Activated CD4-positive, alpha-beta T cell treated with anti-CD3 and anti-CD28 coated beads for 36 hours (primary cell): ENCODE measurements at places on chromosomes 1 and 21.

DNA sequence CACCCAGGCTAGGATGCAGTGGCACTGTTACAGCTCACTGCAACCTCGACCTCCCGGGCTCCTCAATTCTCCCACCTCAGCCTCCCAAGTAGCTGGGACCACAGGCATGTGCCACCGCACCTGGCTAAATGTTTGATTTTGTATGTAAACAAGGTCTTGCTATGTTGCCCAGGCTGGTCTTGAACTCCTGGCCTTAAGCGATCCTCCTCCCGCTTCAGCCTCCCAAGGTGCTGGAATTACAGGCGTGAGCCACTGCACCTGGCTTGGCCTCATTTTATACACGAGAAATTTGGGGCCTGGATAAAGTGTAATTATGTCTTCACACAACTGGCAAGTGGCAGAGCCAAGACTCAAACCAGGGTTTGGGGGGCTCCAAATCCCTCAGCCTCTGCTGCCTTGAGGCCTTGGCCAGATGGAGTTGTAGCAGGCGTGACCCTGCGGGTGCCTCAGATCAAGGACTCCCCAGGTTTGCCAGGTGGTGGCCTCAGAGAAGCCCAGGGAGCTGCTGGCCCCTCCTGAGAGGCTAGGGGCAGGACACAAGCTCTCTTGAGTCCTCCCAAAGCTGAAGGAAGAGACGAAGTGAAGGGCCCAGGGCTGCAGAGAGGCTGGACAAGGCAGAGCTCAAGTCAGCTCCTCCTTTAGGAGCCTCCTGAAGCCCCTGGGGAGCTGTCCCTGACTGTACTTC, 61.7 kb downstream of the MDM4 start:
- no peak for DNase-seq

GRCh38 chr1:158559696-158560095, 5.5 kb upstream of the OR6Y1 start:
- DNase-seq: no peak

- no peak for DNase-seq
These were observed 56.5 kb upstream of the ADAR start for GRCh38 chr1:154664331-154665002.

- no peak for DNase-seq
These were observed 560.5 kb downstream of the KIF26B start for GRCh38 chr1:245715291-245715701.

DNA sequence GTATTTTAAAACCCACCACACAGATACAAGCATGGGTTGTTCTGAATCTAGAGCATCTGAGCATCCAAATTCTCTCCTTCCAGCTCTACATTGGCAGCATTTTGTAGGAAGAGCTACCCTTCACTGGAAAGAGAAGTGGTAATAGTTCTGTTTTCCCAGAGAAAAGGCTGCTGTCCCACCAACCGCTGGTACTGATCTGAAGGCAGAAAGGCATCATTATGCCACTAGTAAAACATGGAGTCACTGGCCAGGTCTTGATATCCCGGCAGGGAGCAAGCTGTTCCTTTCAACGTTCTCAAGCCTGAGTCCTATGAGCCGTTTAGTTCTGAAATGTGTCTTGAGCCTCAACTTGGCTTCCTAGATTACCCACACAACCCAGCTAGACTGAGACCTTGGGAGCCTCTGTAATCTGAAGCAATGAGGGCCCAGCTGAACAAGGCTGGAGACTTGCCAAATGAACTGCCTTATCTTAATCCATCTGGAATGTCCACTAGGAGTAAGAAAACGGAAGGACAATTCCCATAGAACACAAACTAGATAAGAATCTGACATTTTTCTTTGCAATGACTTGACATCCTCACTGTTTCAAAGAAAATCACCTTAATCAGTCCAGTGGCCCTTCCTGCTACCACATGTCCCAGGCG, 116.8 kb downstream of the KCNH1 start:
- no peak for DNase-seq

DNA sequence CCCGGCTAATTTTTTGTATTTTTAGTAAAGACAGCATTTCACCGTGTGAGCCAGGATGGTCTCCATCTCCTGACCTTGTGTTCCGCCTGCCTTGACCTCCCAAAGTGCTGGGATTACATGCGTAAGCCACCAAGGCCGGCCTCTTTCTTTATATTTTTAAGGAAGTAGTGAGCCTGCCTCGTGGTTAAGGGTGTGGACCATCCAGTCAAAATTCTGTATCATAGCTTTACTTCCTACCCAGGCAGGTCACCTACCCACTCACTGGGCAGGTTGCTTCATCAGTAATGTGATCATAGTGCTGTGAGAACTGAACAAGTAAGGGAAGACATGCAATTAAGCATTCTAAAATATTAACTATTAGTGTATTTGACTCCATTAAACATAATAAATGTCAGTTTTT, 8.1 kb upstream of the ACOT7 start:
- DNase-seq: no peak

DNA sequence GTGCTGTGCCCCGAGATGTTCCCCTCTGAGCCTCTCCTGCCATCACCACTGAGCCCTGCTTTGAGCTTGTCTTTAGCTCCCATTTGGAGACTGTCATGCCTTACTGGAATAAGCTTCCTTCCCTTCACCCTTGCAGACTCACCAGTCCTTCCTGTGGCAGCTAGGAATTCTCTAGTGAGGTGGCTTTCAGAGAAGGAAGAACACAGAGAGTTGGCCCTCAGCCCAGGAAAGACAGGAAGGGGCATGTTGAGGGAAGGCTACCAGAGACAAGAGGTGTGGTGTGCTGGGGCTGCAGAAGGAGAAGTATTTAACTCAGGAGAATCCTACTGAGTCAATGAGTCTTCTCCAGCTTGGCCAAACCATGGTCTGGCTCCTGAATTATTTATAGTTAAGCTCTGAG, 76.3 kb downstream of the UCK2 start:
- no peak for DNase-seq

GRCh38 chr1:1380860-1381259, 5.9 kb upstream of the AURKAIP1 start:
- no peak for DNase-seq

DNA sequence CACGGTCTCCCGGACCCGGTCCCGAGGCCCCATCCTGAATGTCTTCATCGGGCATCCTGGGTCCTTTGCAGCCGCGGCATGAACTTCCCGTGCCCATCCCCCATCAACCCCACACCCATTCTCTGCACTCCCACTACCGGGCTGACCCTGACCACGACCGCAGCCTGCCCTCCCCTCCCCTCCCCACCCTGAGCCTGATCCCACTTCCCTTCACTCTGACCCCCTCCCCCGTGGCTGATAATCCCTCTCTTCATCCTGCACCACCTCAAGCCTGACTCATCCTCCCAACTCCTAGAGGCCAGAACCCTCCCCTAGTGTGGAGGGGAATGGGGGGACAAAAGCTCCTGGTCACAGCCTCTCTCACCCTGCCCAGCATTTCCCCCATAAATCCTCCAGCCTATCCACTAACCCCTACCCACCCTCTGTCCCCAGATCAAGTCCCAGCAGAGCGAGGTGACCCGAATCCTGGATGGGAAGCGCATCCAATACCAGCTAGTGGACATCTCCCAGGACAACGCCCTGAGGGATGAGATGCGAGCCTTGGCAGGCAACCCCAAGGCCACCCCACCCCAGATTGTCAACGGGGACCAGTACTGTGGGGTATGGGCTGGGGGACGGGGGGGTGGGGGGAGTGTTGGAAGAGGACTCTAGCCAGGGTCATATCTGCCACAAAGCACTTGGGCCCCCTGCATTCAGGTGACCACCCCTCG, 602 bp downstream of the SH3BGRL3 start:
- DNase-seq: peak; percentile 47

- no peak for DNase-seq
These were observed 82.8 kb downstream of the MIS18A start for GRCh38 chr21:32196001-32196400.

DNA sequence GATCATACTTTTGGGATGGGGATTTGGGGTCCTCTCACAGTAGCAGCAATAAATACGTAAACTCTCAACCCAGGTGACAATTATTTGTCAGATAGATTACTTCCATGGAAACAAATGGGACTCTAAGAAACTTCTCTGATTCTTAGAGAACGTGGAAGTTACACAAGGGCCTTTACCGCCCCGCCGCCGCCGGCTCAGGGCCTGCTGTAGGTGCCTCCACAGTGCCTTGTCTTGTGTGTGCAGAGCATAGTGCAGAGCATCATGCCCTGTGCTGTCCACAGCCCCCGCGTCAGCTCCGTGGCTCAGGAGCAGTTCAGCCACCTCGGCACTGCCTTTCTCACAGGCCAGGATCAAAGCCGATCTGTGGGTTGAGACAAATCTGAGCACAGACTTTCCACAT, 11.0 kb downstream of the ANKRD35 start:
- no peak for DNase-seq

DNA sequence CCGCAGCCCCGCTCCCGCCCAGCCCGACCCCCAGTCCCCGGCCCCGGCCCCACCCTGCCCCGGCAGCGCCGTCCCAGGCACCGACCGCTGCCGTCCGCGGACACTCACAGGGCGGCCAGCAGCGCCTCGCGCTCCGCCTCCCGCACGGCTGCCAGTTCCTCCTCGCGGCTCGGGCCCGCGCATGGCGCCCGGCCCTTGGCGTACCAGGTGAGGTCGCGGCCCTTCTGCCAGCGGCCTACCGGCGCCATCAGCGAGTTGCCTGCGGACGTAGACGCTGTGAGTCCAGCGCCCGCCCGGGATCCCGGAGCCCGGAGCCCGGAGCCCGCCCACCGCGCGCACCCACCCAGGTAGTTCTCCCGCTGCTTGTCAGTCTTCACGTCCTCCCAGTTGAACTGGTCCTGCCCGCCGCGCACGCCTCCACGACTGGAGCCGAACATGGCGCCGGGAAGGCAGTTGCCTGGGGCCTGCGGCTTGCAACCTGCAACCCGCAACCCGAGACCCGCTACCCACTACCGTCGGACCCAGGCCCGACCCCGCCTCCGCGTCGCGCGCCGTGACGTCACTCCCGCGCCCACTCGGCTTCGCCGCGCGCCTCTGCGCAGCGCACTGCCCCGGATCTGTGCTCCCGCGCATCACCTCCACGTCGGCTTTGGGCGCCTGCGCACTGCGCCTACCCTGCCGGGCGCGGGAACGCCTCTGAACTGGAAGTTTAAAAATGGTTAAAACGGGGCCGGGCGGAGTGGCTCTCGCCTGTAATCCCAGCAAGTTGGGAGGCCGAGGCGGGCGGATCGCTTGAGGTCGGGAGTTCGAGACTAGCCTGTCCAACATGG, at the start of gene C1orf35:
C1orf35 (minus strand) TSS at position 535 of the 830 bp plus-strand sequence; CDS start at position 437, 98 bp downstream.
- peak; percentile 97 for DNase-seq

- no peak for DNase-seq
These were observed 818.9 kb downstream of the KCNT2 start for GRCh38 chr1:195789321-195789720.

DNA sequence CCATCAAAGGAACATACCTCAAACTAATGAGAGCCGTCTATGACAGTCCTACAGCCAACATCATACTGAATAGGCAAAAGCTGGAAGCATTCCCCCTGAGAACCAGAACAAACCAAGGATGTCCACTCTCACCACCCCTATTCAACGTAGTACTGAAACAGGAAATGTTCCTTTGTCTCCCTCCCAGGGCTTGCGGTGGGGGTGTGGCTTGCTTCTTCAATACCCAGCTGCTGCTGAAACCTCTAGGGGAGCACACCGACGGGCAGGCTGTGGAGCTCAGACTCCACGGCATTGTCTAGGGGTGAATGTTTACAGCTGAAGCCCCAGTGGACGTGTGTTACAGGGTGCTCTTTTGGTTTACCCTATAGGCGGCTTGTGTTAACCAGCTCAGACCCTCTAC, 30.5 kb upstream of the B3GALT2 start:
- DNase-seq: no peak

GRCh38 chr1:54811739-54812655, 10.9 kb upstream of the TTC22 start:
- DNase-seq: no peak

DNA sequence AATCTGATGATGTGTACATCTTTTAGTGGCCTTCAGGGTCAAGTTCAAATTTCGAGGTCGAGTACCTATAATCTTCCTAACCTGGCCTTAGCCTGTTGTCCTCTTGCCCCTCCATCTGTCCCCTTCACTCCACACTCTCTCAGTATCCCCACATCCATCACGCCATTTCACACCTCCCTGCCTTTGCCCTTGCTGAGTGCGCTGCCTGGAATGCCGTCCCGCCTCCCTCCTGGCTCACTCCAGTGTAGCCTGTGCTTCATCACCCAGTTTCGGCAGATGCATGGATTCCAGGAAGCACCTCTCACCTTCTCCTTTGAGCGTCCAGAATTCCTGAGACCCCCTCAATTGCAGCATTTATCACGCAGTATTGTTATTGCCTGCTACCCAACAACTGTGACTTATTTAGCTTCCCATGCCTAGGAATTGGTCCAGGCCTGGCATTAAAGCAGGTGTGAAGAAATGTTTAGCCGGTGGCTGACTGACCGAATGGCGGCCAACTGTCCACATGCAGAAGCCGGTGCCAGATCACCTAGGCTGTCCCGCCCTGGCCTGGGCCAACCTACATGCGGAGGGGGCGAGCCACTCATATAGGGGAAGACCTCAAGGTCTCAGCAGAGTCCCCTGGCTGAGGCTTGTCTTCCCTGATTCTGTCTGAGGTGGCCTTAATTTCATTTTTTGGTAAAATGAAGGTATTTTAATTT, 34.5 kb downstream of the MYOM3 start:
- no peak for DNase-seq

DNA sequence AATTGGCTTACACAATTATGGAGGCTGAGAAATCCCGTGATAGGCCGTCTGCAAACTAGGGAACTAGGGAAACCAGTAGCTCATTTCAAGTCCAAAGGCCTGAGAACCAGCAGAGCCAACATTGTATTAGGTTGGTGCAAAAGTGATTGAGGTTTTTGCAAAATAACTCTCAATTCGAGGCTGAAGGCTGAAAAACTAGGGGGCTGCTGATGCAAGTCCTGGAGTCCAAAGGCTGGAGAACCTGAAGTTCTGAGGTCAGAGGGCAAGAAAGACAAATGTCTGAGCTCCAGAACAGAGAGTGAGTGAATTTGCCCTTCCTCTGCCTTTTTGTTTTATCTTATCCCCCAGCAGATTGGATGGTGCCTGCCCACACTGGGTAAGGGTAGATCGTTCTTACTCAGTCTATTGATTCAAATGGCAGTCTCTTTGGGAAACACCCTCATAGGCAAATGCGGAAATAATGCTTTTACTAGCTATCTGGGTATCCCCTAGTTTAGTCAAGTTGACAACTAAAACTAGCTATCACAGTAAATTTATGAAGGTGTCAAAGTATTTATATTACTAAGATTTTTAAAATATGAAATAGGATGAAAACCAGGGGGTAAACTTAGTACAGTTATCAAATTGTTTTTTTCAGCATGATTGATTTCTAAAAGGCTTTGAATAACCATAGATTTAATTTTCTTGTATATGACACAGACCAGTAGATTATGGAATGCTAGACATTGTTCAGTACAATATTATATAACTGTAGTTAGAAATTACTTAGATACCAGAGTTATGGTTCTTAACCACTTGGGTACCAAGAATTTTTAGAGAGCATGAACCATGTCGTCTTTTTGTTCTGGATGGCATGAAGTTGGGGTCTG, 15.4 kb downstream of the RABGAP1L start:
- peak; percentile 61 for DNase-seq
